Kidney epithelial cell (primary cell): ENCODE measurements at places on chromosomes 4 and X.

GRCh38 chr4:93947286-93947685 is 118.7 kb downstream of the ATOH1 start:
- no peak for DNase-seq

DNA sequence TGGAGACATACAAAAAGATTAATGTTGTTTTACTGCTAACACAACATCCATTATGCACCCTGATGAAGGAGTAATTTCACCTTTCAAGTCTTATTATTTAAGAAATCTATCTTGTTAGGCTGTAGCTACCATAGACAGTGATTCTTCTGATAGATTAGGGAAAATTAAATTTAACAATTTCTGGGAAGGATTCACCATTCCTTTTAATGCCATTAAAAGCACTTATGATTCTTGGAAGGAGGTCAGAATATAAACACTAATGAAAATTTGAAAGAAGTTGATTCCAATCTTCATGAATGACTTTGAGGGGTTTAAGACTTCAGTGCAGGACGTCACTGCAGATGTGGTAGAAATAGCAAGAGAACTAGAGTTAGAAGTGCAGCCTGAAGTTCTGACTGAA is 69.8 kb downstream of the F11 start:
- DNase-seq: no peak

GRCh38 chrX:17567187-17567586 is 170.1 kb upstream of the SCML1 start:
- no peak for DNase-seq

DNA sequence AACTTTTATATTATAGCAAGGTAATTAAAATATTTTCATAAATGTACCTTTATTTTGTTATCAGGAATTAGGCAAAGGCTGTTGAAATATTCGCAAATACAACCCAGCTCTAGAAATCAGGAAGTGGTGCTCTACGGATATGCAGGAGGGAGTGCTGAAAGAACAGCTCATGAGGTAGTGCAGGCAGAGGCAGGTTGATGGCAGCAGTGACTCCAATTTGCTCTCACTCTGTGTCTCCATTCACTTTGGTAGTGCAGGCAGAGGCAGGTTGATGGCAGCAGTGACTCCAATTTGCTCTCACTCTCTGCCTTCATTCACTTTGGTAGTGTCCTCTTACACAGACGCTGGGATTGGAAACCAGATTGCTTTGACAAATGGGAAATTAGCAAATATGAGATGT is 277.9 kb downstream of the TRIML1 start:
- no peak for DNase-seq
